NCI-H146 (cell line): ENCODE measurements at places on chromosomes 16 and 17.
A peak's percentile ranks its signal among the peaks of the same experiment; 100 is the strongest.

DNA sequence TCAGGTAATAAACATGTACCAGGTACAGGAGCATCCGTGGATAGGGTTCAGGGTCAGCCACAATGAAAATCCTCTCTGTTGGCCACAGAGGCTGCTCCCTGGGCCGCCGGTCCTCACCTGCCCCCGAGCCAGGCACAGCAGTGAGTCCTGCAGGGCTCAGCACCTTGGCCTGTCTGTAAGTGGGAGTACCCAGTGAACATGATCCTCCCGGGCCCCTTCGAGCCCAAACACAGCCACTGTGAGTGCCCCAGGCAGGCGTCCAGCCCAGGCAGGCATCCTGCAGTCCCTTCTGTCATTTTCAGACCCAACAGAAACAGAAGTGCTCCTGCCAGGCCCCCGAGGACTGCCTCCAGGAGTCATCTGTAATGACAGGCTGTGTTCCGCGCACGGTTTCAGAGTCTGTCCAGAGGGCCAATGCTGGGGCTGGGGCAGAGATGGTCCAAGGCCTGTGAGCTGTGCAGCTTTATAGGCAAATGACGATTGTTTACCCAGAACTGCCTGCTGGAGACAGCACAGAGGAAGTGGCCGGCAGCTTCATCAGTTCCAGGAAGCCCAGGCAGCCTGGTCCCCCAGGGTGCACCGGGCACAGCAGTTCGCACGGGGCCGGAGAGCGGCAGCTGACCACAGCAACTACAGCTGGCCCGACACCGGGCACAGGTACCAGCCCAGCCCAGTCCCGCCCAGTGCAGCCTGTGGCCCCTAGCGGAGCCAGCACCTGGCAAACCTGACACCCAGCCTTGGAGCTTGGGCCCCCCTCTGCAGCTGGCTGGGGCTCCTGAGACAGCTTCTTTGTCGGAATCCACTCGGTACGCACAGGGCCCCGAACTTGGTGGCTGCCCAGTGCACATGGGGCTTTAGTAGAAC, 13.2 kb downstream of the SLC7A5 start:
- no peak for DNase-seq

DNA sequence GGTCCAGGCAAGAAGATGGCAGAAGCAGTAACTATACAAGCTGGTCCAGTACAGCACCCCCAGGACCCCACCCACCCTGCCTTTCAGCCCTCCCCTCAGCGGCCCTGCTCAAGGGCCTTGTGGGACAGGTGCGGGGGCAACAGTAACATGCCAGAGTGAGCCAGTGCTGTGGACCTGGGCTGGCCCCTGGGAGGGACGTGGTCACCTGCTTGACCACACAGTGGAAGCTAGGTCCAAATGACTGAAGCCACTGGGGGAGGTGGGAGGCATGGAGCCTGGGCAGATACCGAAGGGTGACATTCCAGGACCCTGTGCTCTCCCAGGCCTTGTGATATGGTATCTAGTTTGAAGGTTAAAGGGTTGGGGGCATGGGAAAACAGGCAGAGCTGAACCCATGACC, 17.3 kb downstream of the ATP6V0D1 start:
- DNase-seq, result no peak

DNA sequence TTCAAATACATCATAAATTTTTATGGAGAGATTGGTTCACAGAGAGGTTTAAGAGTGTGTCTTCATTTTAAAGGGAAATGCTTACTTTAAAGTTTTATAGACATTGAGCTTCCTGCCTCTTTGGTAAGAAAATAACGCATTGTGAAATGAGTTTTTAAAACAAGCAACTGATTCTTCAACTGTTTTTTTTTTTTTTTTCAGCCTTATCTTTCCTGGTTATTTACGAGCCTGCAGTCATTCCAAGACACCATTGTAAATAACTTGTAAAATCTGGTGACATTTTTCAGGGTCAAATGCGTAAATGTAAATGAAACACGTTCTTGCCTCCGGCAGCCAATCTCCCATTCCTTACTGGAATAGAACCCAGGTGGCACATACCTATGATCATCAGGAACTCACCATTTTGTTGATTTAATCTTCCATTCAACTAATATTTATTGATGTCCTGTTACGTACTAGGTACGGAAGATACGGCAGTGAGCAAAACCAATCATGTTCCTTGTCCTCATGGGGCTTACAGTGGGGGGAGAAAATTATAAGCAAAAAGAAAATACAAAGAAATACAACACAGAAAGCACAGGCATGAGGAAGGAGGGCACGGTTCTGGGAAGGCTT, 33.2 kb upstream of the CDYL2 start:
- no peak for DNase-seq

DNA sequence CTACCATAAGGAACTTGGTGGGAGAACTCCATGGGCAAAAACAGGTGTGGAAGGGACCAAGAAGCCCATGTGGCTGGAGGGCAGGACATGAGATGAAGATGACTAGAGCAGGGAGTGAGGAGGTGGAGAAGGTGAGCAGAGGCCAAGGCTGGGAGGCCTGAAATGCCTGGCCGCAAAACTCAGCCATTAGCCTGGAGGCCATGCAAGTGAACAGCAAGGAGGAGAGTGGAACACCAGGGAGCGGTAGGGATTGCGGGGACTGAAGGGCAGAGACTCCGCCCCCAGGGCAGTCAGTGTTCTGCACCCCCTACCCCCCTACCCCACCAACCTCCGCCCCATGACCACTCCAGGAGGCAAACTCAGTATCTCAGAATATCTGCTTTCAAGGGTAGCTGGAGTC, 17.0 kb downstream of the BCL7C start:
- DNase-seq, result peak; percentile 22

DNA sequence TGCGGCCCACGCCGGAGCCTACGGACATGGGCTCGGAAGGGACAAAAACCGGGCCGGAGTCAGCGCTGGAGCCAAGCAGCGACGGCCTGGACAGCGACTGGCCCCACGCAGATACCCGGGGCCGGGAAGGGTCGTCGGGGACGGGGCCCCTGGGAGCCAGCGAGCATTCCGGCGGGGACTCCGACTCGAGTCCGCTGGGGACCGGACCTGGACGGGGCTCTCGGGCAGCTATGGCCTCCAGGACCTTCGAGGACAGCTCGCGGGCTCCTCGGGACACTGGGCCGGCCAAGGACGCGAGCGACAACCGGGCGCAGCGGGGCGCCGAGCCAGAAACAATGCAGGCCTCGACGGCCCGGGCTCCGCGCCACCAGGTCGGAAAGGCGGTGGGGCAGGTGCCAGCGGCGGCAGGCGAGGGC, 1.0 kb downstream of the MYO15B start:
- DNase-seq, result no peak

- no peak for DNase-seq
Measured at GRCh38 chr17:17770632-17771044, 66.1 kb downstream of the SREBF1 start.

- DNase-seq, result no peak
Measured at GRCh38 chr16:53131050-53131362, 76.2 kb downstream of the CHD9 start.

DNA sequence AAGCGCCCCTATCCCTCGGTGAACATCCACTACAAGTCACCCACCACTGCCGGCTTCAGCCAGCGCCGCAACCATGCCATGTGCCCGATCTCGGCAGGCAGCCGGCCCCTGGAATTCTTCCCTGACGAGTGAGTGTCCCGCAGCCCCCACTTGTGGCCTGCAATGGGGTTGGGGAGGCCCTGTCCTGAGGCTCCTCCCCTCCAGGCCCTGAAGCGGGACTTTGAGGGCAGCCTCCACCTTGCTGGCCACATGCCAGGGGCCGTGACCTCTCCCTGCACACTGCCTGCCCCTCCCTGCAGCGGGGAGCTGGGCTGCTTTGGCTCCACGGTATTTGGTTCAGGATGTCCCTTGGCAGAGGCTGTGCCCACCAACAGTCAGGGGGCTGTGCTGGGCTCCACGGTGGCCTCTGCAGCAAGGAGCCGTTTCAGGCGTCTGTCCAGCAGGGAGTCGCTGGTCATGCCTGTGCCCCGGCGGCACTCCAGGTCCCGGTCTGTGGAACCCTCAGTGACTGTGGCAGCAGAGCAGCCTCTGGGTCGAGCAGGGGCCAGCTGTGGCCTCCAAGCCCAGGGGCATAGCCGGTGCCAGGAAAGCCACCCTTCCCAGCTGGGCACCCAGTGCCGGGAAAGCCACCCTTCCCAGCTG, 8.3 kb downstream of the NME3 start:
- DNase-seq, result no peak

DNA sequence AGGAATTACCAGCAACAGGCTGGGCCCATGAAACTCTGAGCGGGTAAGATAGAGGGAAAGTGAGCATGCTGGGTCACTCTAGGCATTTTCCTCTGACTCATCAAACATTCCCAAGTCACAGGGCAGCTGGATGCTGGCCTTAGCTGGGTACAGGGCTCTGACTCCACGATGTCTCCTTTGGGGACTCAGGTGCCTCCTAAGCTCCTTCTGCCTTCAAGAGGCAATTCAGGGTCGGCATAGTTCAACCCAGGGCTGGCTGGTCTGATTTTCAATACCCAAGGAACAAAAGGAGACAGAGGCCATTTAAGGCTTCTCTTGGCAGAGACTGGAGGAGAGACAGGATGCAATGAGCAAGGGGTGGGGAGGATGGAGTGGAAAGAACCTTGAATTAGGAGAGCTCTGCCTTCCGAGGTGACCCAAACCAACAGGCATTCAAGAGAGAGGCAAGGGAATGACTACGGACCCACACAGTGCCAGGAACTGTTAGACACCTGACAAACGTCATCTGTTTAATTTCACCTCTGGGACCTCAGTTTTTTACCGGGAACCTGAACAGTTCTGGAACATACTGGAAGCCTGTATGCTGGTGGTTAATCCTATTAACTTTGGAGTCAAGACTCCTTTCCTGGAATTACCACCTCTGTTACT, 910 bp downstream of the WBP2 start:
- DNase-seq, result no peak

GRCh38 chr17:3689262-3690093, 6.5 kb downstream of the P2RX5 start:
- no peak for DNase-seq

DNA sequence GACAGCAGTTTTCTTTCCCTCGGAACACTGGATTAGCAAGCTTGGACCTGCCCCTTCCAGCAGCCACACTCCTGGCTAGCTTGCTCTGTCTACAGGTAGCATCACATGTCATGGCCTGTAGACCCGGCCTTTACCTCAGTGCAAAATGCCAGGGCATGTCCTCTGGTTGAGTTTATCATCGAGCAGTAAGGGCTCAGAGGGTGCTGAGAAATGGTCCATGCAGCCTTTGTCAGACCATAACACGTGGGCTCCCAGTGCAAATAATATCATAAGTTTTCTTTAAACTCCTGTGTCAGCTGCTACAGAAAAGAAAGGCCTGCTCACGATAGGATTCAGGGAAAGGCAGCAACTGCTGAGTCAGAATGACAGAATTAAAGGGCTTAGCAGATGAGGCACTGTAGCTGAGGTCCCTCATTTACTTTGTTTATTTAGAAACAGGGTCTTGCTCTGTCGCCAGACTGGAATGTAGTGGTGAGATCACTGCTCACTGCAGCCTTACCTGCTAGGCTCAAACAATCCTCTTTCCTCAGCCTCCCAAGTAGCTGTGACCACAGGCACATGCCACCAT, 8.0 kb upstream of the GNA13 start:
- DNase-seq, result no peak

- DNase-seq, result no peak
Measured at GRCh38 chr17:71530248-71530647, 590.6 kb upstream of the SOX9 start.

- DNase-seq, result no peak
Measured at GRCh38 chr17:83108709-83109108, 29.3 kb downstream of the METRNL start.

DNA sequence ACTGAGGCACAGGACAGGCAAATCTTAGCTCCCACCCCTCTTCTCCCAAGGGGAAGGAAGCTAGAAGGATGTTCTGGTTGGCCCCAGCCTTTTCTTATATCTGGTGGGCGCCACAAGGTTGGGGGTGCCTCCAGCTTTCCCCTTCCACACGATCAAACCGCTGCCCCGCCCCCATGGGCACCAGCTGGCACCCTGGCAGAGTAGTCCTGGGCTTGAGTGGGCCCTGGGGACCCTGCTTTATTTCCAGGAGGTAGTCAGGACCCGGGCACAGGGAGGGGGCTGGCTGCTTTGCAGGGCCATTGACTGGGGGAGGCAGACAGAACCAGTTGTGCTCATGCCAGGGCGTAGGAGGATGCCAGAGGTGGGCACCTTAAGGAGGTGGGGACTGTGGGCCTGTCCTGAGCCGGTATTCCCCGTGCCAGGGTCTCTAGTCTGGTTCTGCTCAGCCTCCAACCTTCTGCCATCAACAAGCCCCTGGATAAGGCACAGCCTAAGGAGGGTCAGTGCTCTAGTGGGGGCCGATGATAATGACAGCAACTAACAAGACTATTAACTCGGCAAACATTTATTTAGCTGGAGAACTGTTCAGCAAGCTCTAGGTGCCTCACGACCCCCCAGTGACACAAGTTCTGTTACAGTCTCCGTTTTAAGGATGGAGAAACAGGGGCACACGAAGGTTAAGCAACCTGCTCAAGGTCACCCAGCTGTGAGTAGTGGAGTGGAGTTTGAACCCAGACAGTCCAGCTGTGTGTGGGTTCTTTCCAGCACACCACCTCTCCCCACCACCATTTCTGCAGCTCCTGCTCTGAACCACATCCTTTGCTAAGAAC, 7.6 kb upstream of the PPP1R1B start:
- DNase-seq, result peak; percentile 42

DNA sequence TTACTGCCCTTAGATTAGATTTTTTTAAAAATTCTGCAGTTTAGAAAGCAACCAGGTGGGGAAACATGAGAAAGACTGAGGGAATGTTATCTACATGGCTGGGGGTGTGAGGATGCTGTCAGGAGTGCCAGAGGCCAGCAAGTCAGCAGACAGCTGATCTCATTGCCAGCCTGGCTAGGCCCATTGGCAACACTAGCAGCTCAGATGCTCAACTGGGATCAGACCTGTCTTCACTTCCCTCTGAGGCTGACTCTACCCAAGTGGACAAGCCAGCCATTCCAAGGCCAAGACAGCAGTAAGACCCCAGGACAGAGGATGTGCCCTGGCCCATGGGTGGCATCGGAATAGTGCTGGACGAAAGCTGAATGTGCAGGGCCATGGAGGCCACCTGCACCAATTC, 96.2 kb downstream of the TMEM132E start:
- no peak for DNase-seq

DNA sequence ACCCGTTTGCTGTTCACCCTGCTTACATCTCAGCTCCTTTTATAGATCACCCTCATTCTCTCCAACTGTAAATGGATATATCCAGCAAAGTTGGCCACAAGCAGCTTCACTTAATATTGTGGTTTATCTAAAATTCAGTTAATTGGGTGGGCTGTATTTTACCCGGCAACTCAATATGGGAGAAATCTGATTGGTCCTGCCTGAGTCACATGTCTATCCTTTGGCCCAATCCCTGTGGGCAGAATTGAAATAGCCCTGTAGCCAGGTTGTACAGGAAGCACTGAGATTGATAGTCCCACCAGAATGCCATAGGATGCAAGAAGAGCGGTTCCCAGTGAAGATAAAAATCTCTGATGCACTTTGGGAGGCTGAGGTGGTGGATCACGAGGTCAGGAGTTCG, 73.2 kb downstream of the AIPL1 start:
- DNase-seq, result no peak

GRCh38 chr16:31698901-31699300, 171.2 kb downstream of the AHSP start:
- peak; percentile 83 for DNase-seq
